ENCODE measurements at places on chromosomes 7 and 10.

GRCh38 chr7:16431646-16432424, 10.5 kb upstream of the CRPPA start:
- DNase-seq = no peak

GRCh38 chr7:78172267-78172757, 373.7 kb downstream of the PHTF2 start:
- DNase-seq = no peak

GRCh38 chr10:124450012-124450782, at the start of gene NKX1-2:
NKX1-2 (minus strand) TSS chr10:124450035; CDS start chr10:124449943, 92 bp downstream.
- no peak for DNase-seq

GRCh38 chr10:6774406-6774805, 194.3 kb upstream of the PRKCQ start:
- DNase-seq = no peak

GRCh38 chr7:85821926-85822325, 635.1 kb upstream of the SEMA3D start:
- DNase-seq = no peak

GRCh38 chr10:120691625-120692024, 159.5 kb upstream of the WDR11 start:
- no peak for DNase-seq

DNA sequence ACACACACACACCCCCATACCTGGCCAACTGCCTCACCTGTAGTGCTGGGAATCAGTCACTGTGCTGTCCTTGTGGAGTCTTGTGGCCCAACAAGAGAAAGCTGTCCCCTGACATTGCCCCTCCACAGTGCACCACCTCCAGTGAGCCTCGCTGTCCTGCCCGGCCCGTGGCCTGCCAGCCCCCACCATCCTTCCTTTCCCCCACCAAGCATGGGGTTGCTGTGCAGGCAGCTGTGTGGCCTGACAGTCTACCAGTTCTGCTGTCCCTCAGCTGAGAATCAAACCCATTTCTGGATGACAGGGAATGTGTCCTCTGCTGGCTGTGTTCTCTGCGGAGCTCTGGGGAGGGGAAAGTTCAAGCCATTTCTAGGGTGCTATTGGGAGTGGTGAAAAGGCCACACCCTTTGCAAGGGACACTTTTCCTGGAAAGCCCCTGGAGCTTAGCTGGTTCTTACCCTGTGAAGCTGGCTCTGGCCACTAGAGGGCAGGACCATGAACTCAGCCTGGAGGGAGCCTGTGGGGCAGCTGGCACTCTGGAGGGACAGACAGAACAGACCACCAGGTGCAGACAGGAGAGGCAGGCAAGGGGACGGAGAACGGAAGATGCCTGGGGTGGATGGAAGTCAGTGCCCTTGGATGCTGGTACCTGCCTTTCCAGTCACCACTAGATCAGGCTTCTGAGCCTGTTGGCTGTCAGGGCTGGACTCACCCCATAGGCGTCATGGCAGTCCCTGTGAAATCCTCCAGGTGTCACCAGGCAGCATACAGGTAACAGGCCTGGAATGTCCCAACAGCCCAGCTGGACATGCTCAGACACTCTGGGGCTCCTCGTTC, 10.5 kb upstream of the MTPAP start:
- DNase-seq = peak; percentile 47

GRCh38 chr7:106185719-106186118, 73.6 kb upstream of the SYPL1 start:
- no peak for DNase-seq

- no peak for DNase-seq
Observed at GRCh38 chr10:3926675-3927525, 141.9 kb upstream of the KLF6 start.

DNA sequence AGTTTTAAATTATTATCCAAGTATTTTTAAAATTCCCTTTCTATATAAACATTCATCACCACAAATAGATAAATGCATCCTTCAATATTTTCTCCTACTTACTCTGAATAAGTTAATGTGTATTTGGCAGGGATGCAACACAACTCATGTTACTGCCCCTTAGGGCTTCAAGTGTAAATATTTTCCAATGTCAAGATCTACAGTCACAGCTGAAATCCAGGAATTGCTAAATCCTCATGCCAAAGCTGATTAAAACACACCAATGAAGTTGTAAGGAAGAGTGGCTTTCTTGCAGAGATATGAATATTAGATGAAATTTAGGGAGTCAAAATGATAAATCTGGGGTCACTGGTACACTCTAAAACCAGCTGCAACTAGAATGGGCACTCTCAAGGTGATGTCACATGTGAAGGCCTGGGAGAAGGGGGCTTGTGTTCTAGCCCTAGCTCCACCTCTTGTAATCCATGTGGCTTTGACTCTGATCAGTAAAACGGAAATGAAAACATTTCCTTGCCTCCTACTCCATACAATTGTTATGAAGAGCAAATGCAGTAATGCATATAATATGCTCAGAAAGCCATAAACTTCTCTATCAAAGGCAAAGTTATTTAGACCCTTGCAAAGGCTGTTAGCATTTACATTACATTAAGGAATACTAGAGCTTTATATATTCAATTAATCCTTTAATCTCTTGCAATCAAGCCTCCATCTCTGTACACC, 228.1 kb upstream of the NFE2L3 start:
- DNase-seq = no peak

GRCh38 chr10:71753091-71753959, 20.0 kb downstream of the VSIR start:
- DNase-seq = no peak

- DNase-seq = no peak
Observed at GRCh38 chr7:28671526-28671925, 259.2 kb downstream of the CREB5 start.

GRCh38 chr7:2637505-2638223, 5.9 kb downstream of the TTYH3 start:
- no peak for DNase-seq

- no peak for DNase-seq
Observed at GRCh38 chr10:126204320-126204719, 184.0 kb downstream of the ADAM12 start.

DNA sequence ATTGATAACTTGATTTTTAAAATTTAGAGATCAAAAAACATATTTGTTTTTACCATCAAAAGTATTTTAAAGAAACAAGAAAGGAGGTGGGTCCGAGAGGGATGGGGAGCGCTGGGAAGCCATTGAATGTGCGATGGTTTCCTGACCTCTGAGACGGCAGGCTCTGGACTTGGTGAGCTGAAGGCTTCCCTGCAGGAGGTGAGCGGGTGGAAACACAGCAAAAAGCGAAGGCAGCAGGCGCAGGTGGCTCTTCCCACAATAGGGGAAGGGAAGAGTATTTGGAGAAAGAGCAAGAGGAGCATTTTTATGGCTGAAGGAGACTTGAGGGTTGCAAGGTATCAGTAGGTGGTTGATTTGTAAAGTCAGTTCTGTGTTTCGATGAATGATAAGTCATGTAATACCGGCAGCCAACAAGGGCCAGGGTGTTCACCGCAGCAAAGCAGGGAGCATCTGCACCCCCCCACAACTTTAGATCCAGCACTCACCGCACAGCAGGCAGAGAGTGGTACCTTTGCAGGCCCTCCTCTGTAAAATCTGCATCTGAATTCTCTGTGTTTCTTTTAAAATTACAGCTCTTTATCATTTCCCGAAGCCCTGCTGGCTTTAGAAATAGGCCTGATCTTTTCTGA, 10.5 kb downstream of the C10orf53 start:
- DNase-seq = no peak

DNA sequence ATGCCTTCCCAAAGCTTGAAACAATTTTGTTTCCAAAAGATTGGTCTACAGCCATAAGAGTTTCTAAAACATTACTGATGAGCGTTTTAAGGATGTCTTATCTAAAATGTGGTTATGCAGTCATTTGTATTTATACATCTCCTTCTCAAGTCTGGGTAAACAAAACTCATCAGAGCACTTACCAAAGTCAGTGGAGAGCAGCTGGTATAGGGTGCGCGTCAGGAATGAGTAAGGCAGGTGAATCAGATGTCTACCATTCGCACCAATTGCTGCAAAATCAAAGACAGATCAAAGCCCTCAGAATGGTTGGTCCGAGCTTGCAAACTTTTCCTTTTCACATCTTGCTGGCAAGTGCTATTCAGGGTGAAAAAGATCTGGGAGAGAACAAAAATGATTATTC, 65.6 kb upstream of the FAM171A1 start:
- no peak for DNase-seq

- no peak for DNase-seq
Observed at GRCh38 chr7:128323459-128324367, 20.0 kb downstream of the RBM28 start.

GRCh38 chr7:143505838-143506237, 28.2 kb downstream of the TAS2R41 start:
- no peak for DNase-seq

GRCh38 chr10:100340948-100341847, 5.8 kb upstream of the SCD start:
- DNase-seq = no peak

GRCh38 chr7:29480451-29480850, 83.2 kb upstream of the PRR15 start:
- no peak for DNase-seq

GRCh38 chr10:70812814-70813213, 2.9 kb upstream of the SGPL1 start:
- no peak for DNase-seq

DNA sequence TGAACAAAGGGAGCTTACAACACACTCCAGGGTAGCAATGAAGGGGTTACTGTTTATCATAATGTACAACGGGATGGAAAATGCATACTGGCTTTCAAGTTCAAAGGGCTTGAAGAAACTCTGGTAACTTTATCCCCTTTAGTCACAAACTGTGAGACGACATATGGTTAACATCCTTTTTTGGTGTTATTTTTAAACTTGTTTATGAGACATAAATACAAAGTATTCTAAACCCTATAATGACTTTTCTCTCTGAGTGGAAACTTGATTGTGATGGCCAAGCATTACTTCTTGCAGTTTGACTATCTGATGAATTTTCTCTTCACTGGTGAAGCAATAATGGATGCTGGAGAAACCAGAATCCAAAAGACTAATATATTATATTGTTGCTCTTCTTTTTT, 62.0 kb upstream of the SEMA3A start:
- DNase-seq = no peak

GRCh38 chr7:64999165-65000004, 7.1 kb downstream of the ERV3-1 start:
- DNase-seq = no peak

GRCh38 chr10:131638049-131638879, 262.5 kb upstream of the PPP2R2D start:
- DNase-seq = no peak

GRCh38 chr10:74589851-74590250, 236.5 kb upstream of the KAT6B start:
- no peak for DNase-seq

- DNase-seq = no peak
Observed at GRCh38 chr7:21579341-21580072, 36.7 kb downstream of the DNAH11 start.

DNA sequence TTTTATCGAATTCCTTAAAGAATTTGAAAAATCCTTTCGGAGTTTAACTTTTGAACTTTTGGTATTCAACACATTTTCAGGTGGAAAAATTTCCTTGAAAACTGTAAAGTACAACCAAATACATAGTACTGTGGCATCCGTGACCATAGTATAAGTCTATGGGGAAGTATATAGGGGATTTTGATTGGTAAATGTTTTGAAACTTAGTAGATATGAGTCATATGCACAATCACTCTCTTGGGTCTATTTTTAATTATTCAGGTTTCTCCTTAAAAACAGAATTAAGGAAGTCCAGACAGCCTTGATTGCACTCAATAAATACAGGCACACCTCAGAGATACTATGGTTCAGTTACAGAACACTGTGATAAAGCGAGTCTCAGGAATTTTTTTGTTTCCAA, 64.2 kb downstream of the AVL9 start:
- DNase-seq = no peak

DNA sequence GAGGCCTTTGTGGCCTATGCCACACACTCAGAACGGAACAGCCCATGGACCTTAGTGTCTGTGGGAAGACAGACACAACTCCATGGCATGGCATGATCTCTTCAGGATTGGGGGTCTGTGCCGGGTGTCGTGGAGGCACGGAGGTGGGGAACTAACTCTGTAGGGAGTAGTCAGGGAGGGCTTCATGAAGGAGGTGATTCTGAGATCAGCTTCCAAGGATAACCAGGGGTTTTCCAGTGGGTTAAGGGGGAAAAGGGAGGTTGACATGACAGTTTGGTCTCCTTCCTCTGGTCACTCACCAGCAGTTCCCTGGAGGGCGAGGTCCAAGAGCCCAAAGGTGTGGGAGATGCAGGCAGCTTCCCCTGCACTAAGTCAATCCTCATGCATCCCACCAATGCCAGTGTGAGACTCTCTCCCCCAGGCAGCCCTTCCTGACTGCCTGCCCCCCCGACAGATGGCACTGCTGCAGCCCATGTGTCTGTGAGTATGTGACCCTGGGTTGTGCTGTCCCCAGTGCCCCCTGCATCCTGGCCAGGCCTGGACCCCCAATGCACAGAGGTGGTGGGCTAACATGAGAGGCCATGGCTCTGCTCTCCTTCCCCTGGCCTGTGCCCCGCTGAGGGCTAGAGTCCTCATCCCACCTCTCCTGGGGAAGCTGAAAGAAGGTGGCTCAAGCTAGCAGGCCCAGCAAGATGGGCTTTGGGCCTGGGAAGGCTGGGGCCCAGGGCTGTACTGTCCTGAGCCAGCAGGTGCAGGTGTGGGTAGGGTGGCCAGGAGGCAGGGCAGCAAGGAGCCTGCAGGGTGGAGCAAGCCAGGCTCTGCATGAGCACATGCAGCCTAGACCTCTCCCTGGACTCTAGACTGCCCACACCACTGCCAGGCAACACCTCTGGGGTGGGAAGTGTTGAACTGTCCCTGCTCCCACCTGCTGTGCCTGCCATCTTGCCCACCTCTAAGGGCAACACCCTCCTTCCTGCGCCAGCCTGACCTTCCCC, 39.7 kb downstream of the RASGEF1A start:
- DNase-seq = no peak

GRCh38 chr7:157475095-157475494, 138.3 kb downstream of the DNAJB6 start:
- no peak for DNase-seq

- DNase-seq = no peak
Observed at GRCh38 chr10:101933976-101934375, 90.4 kb upstream of the KCNIP2 start.

- DNase-seq = no peak
Observed at GRCh38 chr7:80609751-80610150, 28.7 kb upstream of the CD36 start.

DNA sequence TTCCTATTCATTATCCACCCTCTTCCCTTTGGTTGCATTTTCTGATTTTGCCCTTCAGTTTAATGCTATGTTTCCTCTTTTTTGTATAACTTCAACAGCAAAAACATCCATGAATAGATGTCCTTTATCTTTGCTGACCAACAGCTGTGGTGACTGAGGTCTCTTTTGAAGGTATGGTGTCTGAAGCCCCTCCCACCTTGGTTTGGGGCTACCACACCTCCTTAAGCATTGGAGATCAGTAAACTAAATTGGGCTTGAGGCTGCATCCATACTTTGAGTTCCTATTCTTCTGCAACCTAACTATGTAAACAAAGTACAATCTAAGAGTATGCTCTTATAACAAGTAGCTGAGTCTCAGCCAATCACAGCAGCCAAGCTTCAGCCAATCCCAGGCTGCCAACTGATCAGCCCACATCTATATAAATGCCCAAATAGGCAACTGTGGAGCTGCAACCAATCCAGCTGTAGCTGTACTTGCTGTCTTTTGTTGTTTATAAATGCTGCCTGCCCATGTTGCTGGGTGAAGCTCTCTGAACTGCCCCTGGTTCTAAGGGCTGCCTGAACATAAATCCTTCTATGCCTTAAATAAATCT, 69.4 kb upstream of the PDLIM1 start:
- DNase-seq = no peak

Data from activated CD8-positive, alpha-beta memory T cell treated with anti-CD3 and anti-CD28 coated beads for 48 hours (primary cell).